ENCODE measurements at places on chromosomes 11 and 22.

DNA sequence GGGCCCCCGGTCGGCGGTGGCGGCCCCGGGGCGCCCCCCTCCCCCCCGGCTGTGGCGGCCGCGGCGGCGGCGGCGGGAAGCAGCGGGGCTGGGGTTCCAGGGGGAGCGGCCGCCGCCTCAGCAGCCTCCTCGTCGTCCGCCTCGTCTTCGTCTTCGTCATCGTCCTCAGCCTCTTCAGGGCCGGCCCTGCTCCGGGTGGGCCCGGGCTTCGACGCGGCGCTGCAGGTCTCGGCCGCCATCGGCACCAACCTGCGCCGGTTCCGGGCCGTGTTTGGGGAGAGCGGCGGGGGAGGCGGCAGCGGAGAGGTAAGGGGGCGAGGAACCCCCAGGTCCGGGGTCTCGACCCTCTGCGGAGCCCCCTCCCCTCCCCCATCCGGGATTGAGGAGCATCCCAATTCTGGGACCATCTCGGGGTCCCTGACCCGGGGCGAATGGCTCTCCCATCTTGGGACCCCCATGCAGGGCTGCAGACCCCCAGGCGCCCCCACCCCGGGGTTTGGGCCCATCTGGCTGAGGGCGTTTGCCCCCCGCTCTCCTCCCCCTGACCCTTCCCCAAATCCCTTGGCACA, 431 bp downstream of the KMT2A start:
- DNase-seq, result no peak

GRCh38 chr11:73308961-73309919, 1.2 kb downstream of the ARHGEF17 start:
- DNase-seq, result no peak

DNA sequence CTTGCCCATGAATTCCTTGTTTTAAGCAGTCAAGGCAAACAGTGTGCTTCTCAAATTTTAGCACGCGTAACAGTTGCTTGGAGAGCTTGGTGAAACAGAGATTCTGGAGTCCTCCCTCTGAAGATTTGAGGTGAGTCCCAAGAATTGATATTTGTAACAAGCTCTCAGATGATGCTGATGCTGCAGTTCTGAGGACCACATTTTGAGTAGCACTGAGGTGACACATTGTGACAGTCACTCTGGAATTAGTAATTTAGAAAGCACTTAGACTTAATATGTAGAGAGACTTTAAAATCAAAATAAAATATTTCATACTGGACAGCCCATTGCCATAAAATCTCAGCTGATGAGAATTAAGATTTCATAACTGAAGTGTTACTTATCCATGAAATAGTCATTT, 38.5 kb downstream of the DNAJC24 start:
- no peak for DNase-seq

DNA sequence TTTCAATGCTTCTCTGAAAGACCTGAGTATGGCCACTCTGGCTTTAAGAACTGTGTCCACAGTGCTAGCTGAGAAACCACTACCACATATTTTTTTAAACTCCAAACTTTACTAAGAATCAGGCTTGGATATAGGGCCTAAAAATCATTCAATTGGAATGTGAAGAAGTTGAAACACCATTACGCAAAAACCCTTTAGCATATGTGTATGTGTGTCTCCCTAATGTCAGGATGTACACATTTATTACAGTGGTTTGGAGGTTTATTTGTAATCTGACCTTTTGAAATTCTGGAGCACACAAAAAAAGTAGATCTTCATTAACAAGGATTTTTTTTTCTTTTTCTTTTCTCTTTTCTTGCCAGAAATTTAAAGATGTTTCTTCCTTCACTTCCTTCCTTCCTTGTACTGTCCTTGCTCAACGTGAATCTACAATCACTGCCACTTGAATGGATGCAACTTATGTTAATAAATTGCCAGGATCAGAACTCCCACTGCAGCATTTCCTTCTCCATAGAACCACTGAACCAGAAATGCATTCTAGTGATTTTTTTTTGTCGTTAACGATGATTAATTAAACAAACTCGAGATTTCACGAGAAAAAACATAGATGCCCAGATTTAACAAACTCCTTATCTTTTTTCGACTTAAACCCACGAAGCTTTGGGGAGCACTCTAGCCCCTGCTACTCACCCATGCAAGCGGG, 3.1 kb upstream of the ADM start:
- DNase-seq, result no peak
